Activated CD4-positive, alpha-beta T cell treated with anti-CD3 and anti-CD28 coated beads, Interleukin-2, amount 50 U/mL, for 4 hours (primary cell): ENCODE measurements at places on chromosomes 7 and 10.

GRCh38 chr7:18289788-18290187 lies 205.8 kb upstream of the HDAC9 start:
- no peak for DNase-seq

DNA sequence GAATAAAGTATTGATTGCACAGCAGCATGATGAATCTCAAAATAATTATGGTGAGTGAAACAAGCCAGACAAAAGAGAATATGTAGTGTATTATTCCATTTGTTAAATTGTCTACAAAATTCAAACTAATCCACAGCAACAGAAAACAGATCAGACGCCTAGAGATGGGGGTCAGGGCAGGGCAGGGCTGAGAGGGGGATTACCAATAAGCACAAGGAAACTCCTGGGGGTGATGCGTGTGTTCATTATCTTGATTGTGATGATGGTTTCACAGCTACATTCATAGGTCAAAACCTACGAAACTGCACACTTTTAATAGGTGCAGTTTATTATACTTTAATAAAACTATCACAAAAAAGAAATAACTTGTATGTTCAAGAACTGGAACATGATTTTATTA lies 132.7 kb upstream of the CDK6 start:
- no peak for DNase-seq

GRCh38 chr10:85784792-85785191 lies 581.8 kb downstream of the GRID1 start:
- no peak for DNase-seq

DNA sequence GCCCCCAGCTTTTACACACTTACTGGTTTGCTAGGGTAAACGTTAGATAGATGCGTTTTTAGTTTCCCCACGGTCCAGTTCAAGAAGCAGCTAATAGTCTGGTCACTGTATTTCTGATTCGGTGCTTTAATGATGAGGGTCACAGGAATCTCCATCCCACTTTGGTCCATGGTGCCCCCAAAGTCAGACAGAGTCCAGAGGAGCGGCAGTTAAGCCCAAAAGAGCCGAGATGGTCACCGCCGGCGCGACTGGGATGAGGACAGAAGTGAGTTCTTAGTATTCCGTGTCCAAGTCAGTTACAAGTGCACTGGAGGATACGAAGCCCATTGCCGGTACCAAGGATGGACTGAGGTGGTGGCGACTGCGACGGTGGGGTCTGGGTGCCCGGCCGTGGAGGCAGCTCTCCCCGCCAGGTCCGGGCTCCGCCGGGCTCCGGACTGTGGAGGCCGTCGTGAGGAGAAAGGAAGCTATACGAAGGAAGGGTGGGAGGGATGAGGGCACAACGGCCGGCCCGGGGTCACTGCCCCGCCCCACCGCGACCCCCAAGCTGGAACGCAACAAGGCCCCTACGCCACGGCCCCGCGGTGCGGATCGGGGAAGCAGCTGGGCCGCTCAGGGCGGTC lies 663 bp downstream of the HERPUD2 start:
- DNase-seq: no peak

DNA sequence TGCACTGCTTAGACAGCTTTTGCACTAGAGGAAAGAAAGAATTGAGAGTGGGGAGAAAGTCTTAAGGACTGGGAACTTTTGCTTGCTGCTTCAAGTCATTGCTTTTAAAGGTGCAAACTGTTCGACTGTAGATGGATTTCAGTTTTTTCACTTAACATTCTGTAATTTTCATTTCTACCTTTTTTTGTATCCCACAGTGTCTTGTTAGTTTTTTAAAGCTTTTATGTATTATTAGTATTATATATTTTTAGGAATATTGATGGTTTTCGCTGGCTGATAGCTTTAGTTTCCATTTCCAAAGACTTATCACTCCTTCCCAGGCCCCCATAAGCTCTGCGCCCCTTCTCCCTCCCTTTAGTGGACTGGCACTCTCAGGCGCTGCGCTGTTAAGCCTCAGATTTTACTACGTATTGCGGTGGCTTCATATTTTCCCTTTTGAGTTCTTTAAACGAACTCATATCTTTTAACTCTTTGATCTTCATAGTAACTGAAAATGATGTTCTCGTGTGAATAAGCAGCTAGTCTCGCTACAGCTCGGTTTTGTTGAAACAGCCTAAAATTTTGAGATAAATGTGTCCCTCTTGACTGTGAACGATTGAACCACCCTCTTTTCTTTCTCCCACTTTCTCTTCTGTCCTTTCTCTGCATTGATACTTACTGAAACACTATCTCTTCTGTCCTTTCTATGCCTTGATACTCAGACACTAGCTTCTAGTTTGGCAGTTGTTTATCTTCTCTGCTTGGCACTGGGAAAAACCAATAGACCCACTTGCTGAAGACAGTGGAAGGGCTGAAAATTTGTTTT lies 2.5 kb upstream of the ETV1 start:
- no peak for DNase-seq

DNA sequence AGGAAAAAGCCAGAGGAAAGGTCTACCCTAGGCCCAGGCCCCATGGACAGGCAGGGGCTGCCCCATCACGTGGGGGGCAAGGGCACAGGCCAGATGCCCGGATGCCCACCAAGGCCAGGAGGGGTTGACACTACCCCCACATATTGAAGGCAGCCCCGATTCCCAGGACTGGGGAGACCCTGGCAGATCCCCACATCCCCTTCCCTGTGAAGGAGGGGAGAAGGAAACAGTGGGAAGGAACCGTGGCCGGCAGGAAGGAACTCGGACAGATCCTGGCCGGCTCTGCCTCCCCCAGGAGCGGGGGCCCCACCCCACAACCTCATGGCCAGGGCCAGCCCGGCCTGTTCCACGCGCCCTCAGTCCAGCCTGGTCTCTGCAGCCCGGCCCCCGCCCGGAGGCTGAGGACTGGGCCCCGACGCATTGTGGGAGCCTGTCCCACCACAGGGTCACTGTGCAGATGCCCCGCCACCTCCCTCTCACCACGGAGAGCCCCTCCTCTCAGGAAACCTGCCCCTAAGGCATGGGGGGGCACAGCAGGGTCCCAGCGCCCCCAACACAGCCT lies 41.3 kb downstream of the PAPOLB start:
- no peak for DNase-seq

DNA sequence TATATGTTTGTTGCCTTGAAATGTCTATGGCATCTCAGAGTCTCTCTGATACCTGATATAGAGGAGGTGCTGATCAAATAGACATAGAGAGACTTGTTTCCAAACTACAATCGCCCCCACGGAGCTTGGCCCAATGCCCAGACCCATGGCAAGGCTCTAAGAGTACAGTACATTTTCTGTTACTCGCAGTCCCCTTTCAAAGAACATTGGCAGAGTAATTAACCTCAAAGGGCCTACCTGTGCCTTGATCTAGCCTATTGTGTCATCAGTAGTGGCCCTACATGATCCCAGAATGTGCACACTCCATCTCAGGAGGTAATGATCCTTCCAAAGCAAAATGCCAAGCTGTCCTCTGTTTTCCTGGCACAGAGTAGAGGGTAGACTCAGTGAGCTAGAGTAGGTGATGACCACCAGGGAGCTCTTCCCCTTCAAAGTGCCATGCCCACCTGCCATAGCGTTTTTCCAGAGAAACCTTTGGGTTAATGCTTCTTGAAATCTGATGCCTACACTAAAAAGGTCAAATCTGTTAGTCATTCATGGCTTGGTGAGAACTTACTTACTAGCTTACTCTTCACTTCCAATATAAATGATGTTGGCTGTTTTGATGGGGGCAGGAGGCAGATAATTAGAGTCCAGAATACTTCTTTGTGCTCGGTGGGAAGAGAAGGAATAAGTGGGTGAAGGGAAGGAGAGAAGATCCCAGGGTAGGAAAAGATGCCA lies 41.2 kb upstream of the ACSL5 start:
- no peak for DNase-seq

DNA sequence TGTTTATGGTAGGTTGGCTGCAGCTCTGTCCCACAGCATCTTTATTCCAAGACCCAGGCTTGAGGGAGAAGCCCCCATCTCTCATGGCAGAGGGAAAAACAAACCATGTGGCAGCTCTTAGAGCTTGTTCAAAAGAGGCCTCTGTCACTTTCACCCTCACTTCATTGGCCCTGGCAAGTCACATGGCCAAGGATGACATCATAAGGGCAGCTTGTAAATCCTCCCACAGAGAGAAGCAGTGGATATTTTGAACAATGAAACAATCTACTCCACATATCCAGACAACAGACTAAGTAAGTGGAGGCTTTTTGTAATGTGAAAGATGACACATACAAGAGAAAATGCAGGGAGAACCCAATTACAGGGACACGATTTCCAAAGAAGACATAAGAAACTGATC lies 108.1 kb downstream of the GRID1 start:
- DNase-seq: no peak

GRCh38 chr7:141045842-141046620 lies 27.8 kb upstream of the TMEM178B start:
- DNase-seq: no peak

DNA sequence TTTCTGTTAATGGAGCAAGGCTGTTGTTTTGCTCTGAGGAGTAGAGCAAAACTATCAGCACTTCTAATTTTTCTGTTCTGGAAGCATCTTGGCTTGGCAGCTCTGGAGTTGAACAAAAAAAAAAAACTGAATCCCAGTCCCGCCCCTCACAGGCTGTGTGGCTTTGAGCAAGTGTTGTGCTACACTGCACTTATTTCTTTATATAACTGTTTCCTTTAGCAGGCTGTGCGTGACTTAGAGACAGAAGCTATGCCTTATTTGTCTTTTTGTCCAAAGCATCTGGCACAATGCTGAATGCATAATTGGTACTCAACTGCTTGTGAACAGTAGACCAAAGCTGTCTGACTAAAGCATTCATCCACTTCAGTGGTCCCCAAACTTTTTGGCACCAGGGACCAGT lies 96.1 kb downstream of the AMPH start:
- no peak for DNase-seq

DNA sequence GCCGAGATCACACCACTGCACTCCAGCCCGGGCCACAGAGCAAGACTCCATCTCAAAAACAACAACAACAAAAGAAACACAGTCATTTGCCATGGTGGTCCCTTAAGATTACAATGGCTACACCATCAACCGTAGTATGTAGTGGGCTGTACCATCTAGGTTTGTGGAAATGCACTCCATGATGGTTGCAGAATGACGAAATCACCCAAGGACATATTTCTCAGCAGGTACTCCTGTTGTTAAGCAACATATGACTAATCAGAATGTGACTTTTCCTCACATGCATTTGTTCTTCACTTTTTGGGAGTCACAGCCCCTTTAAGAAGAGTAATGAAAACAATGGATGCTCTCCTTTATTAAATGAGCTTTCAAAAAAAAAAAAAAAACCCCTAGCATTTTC lies 11.0 kb downstream of the SVIL start:
- DNase-seq: no peak

GRCh38 chr10:55630491-55631056 lies 730.5 kb downstream of the ZWINT start:
- DNase-seq: no peak

- DNase-seq: no peak
Measured at GRCh38 chr7:1678081-1678543, 8.0 kb downstream of the ELFN1 start.
